ENCODE measurements at places on chromosomes 12 and 14. TPM values are rescaled to one million over a fixed set of nuclear protein-coding genes. Genes with fewer than 3 reads are reported as not detected.

DNA sequence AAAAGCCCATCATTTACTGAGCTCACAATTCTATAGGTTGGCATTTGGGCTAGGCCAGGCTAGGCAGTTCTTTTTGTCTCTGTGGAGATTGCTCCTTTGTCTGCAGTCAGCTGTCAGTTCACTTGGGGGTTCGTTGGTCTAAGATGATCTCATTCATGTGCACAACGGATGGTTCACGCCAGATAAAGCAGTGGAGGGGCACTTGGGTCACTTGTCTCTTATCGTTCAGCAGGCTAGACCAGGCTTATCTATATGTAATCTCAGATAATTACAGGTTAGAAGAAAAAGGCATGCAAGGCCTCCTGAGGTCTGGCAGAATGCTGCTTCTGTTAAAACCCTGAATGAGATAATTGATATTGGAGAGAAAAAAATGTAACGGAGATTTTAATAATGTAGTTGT lies 119.0 kb upstream of the ATP2B1 start:
- no peak for DNase-seq

DNA sequence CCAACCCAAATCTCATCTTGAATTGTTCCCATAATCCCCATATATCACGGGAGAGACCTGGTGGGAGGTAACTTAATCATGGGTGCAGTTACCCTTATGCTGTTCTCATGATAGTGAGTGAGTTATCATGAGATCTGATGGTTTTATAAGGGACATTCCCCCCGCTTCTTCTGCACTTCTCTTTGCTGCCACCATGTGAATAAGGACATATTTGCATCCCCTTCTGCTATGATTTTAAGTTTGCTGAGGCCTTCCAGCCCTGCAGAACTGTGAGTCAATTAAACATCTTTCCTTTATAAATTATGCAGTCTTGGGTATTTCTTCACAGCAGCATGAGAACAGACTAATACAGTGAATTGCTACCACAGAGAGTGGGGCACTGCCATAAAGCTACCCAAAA lies 179.1 kb downstream of the LRIG3 start:
- DNase-seq, result no peak

GRCh38 chr14:99995700-99996356 lies 69.4 kb upstream of the EVL start:
- no peak for DNase-seq

DNA sequence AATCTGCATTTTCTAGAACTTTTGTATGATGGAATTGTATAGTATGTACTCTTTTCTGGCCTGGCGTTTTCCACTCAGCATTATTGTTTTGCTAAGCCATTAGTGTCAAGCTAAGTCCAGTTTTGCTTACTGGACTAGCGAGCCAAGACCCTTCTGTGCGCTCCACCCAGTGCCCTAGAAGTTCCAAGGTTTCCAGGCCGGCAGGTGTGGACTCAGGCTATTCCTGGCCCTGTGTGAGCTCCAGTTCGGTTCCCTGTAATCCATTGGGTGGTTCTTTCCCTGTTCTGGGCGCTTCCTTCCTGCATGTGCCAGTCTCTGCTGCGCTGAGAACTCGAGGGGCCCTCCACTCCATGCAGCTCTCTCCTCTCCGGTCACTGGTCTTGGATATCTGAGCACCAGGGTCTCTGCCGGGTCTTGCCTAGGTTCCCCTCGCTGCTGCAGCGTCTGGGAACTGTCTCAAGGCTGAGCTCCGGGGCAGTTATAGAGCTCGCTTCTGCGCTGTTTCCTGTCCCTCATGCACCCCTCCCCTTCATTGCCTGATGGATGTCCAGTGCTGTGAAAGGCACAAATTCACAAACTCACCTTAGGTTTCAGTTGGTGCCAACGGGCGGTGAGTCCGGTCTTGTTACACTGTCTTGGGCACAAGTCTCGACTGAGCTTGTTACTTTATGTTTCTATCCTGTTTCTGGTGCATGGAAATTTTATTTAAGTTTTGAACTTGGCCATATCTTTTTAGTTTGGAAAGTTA lies 100.8 kb downstream of the ADGRD1 start:
- no peak for DNase-seq

GRCh38 chr14:23020143-23021128 lies 10.5 kb upstream of the C14orf93 start:
- no peak for DNase-seq

GRCh38 chr14:28999656-29000055 lies 233.1 kb downstream of the FOXG1 start:
- no peak for DNase-seq

- no peak for DNase-seq
Measured at GRCh38 chr12:92703786-92704185, 997 bp downstream of the PLEKHG7 start.

GRCh38 chr12:129877411-129877810 lies 26.4 kb downstream of the TMEM132D start:
- no peak for DNase-seq

DNA sequence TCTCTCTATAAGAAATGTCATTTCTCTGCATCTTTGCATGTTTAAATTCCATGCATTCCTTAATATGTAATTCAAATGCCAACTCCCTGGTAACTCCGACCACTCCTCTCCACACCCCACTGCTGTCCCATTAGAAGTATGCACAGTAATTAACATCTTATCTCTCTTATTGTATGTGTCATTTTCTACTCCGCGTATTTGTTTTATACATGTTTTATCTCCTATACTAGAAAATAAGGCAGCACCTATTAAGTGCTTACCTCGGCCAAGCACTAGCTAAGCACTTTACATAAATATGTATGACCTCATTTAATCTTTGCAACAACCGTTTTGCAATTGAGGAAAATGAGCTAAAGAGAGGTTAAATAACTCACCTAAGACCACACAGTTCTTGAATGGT lies 469.8 kb downstream of the BCAT1 start:
- no peak for DNase-seq

- no peak for DNase-seq
Measured at GRCh38 chr14:24377126-24377525, 9.1 kb downstream of the NFATC4 start.

GRCh38 chr14:51727526-51727925 lies 75.8 kb downstream of the FRMD6 start:
- DNase-seq, result no peak

DNA sequence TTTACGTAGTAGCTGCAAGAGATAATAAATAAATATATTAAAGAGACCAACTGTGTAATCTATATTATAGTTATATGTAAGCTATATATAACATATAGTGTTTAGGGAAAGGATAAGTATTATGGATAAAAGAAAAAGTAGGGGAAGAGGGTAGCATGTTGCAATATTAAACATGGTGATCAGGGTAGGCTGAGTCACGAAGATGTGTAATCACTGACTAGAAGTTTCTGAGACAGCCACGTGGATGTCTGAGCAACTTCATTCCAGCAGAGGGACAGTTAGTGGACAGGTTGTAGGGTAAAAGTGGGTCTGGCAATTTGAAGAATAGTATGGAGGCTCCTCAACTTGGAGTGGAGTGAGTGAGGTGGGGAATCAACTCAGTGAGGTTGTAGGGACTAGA lies 109.7 kb downstream of the ANO4 start:
- DNase-seq, result no peak

GRCh38 chr14:78316052-78316451 lies 145.9 kb downstream of the NRXN3 start:
- no peak for DNase-seq

- no peak for DNase-seq
Measured at GRCh38 chr14:57403521-57403864, 13.1 kb downstream of the NAA30 start.

DNA sequence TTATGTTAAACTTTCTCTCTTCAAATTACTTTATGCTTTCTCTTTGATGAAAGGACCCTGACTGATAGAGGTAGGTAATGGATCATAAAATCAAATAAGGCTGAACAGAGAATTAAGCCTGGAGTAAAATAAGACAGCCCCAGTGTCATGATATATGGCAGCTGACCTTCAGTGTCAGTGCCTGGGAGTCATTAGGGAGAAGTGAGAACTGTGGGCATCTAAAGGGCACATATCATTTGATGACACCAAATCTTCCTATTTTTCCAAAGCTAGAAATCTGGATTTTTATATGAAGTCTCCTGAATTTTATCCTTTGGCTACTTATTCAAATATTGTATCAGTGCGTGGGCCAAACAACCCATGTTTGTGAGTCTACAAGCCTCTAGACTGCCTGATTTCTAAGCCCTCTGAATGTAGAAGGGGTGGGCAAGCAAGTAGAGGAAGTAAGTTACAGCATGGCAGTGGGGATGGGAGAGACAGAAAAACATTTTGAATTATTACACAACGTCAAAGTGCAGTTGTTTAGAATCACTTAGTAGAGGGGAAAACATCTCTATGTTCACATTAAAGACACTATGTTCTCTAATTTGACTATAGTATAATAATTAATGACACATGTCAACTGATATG lies 10.0 kb downstream of the SLC39A9 start:
- DNase-seq, result no peak

- DNase-seq, result no peak
Measured at GRCh38 chr12:123444092-123445026, 7.9 kb upstream of the RILPL2 start.

DNA sequence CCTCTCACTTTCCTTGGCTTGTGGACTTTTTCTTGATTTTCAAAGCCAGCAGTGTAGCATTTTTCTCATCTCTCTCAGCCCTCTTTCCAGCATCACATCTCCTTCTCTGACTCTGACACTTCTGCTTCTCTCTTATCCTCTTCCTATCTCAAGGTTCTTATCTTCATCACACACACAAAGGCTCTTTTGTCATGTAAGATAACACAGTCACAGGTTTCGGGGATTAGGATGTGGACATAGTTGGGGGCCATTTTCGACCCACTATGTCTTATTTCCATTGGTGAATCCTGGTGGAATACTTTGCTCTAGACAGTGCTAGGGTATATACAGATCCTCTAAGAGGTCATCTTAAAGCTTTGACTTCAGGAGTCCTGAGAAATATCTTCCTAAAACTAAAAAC lies 719.3 kb upstream of the TBX3 start:
- no peak for DNase-seq

DNA sequence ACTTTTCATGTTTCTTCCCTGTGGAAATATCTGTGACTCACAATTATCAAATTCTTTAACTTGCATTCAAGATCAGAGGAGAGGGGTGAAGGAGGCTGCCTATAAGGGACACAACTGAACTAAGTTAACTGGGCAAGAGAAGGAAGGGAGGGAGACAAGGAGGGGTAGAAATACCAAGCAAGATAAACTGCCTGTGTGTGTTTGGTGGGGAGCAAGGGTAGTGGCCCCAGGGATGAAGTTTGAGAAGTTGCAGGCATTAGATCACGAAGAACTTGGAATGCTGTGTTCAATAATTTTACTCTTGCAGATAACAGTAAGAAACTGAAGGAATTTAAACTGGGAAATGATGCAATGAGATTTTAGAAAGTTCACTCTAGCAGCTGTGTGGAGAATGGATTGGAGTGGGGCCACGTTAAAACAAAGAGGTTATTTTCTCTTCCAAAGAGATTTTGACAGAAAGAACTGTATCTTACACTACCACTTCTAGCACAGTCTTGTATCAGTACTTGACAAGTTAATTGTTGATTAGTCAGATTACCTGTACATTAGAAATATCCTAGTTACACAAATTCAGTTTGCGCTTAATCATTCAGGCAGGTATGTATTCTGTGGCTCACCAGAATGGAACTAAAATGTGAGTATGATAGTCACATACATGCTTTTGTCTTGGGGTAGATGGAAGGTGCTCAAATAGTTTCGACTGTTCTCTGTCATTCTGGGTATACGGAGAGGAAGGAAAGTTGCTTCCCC lies 7.4 kb downstream of the PKP2 start:
- no peak for DNase-seq

DNA sequence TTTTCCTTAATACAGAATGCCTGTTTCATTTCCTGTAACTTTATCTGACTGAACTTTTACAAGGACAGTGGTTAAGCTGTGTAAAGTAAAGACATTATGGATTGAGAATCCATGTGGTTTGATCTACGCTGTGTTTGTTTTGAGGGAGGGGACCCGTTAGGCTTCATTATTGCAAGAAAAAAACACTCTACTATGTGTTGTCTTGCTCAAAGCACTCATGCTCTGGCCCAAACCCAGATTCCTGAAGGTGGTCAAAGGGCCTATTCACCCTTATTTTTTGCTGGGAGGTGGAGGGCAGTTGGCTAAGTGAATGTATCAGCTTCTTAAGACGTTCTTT lies 11.9 kb downstream of the RNF10 start:
- DNase-seq, result no peak

DNA sequence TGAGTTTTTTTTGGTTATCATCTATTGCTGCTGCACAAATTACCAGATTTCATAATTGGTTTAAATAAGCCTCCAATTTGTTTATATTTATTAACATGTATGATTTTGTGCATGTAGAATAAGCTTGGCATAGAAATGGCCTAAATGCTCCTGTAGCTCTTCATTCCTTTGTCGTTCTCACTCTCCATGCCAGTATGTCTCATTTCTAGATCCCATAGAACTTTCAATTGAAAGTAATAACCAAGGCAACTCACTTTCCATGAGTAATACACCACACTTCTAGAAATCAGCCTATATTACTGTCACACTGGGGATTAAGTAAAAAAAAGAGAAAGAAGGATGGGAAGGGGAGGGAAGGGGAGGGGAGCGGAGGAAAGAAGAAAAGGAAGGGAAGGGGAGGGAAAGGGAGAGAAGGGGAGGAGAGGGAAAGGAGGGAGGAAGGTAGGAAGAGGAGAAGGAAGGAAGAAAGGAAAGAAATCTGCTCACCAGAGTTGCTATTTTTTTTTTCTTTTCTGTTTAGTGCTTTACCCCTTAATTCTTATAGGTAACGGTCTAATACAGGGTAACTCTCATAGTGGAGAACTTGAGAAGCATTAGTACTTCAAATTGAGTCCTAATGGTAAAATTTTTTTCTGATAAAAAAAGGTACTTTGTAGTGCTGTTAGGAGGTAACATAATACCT lies 45.6 kb downstream of the MDM2 start:
- no peak for DNase-seq

DNA sequence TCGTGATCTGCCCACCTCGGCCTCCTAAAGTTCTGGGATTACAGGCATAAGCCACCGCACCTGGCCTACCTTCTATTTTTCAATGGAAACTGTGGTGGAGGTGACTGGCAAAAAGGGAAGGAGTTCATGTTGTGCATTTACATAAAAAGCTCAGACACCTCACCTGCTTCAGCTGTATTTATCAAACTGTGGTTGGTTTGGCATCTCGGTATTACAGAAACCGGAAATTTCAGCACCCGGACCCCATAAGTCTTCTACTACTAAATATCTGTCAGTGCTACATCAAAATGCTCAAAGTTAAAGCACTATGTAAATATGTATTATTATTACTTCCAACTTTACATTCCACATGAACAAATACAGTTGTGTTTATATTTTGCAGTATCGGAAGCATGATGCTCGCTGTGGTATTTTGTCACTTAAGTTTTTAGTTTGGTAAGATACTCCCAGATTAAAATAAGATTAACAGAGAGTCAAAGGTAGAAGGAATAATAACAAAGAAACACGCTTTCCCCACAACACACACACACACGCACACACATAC lies 95.4 kb downstream of the ITPR2 start:
- no peak for DNase-seq

The REP15 gene
- total RNA-seq, result 4.5 TPM

The CEP170B gene
- 30.3 TPM for total RNA-seq

The STON2 gene
- total RNA-seq, result 47.7 TPM

The SLC35F4 gene
- not detected for total RNA-seq

The CPNE8 gene
- total RNA-seq, result 32.1 TPM

The ASIC1 gene
- 0.35 TPM for total RNA-seq

The LRP10 gene
- 142 TPM for total RNA-seq

The TC2N gene
- 56.7 TPM for total RNA-seq

Measured in upper lobe of right lung (tissue), 1 donor.